ENCODE measurements at places on chromosomes 4 and X. TPM values are rescaled to one million over a fixed set of nuclear protein-coding genes. Genes with fewer than 3 reads are reported as not detected.

Gene NUDT11
- polyA plus RNA-seq, result 7.5 TPM

Gene IL2
- polyA plus RNA-seq, result not detected

Gene VSIG1
- polyA plus RNA-seq, result 0.45 TPM

- no peak for DNase-seq
These were observed 115.9 kb downstream of the MAML3 start for GRCh38 chr4:140038031-140038533.

DNA sequence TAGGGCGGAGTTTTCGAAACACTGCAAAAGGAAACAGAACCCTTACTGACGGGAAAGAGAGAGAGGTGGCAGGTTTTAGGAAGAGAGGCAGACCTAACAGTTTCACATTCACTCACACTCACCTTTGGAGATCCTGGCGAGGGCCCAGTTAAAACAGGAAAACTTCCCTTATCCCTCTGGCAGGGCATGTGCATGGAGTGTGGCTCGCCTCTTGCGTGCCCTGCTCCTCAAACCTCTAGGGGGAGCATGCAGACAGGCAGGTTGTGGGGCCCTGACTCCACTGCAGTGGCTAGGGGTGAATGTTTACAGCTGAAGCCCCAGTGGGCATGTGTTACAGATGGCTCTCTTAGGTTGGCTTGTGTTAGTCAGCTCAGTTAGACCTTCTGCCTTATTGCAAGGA is 451.5 kb downstream of the UBE2NL start:
- no peak for DNase-seq

DNA sequence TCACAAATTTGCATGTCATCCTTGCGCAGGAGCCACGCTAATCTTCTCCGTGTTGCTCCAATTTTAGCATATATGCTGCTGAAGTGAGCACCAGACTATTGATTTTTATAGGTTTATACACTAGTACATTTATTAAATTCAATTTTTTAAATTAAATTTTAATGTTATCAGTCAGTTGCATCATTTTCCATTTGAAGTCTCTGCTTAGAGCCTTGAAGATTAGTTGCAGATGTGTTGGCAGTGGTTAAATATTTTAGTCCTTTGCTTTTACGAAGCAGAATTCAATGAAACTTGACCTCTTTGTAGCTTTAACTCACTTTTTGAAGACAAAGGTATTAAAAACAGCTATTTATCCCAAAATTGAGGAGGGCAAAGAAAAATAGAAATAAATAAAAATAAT is 16.5 kb downstream of the TRAPPC11 start:
- no peak for DNase-seq

DNA sequence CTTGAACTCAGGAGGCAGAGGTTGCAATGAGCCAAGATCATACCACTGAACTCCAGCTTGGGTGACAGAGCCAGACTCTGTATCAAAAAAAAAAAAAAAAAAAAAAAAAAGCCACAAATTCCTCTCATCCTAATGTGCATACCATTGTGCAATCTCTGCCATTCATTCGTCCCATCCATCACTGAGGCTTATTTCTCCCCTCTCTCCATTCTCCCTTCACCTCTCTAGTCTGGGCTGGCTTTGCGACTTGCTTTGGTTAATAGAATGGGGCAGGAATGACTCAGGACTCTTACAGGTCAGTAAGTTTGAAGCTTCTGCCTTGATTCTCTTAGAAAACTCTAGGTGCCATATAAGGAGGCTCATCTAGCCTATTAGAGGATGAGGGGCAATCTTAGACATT is 60.3 kb upstream of the DDX3X start:
- DNase-seq, result no peak

DNA sequence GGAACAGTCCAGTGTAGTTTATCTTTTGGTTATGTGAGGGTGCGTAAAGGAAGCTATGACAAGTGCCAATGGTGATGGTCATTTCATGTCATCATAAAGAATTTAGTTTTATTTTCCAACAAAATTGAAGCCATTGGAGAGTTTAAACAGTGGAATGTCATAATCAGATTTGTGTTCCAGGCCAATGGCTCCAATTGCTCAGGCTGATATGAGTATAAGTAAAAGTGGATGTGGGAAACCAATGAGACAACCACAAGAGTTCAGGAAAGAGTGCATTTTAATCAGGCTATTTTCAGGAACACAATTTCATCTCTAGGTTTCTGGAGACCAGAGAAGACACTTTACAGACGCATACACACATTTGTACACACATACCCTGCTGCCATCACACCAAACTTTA is 20.7 kb downstream of the SPANXC start:
- DNase-seq, result no peak

- no peak for DNase-seq
These were observed 131.7 kb upstream of the PCDH18 start for GRCh38 chr4:137664046-137664387.

GRCh38 chr4:187256897-187257296 is 533.2 kb upstream of the FAT1 start:
- no peak for DNase-seq

- DNase-seq, result no peak
These were observed 179.2 kb downstream of the IL1RAPL2 start for GRCh38 chrX:104745152-104745551.

DNA sequence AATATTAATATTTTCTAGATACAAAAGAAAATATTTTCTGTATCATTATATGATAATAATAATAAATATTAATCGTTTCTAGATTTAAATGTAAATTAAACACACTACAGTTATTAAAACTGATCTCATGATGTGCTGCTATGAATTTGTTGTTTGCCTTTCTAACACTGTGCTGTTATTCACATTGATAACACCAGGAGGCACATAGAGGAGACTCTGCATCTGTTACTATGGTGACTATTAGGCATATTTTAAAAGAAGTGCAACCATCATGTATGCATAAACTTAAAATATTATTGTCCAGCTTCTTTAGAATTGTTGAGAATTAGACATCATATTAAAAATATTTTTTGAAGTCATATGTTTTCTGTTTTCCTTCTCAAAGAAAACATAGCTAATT is 11.8 kb upstream of the PDGFC start:
- DNase-seq, result no peak

GRCh38 chr4:156132196-156132595 is 178.5 kb upstream of the CTSO start:
- no peak for DNase-seq
